Stimulated activated CD4-positive, alpha-beta T cell treated with anti-CD3 and anti-CD28 coated beads, Interleukin-1b, Interleukin-23, amount 100 ng/mL, for 4 hours (primary cell): ENCODE measurements at places on chromosomes 1 and 21.

DNA sequence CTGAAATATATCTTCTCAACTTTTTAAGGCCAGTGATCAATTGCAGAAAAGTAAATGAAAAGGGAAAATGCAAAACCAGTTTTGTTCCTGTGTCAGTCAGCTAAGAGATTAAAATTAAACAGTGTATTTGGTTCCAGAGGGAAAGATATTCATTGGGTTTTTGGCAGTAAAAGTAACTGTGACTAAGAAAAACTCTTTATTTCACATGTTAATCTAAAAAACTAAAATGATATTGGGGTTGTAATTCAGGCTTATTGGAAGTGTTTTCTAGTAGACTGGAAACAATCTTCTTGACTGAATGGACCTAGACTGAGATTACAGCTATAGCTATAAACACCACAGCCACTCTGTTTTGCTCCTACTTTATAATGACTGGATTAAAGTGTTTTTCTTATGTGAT, 413.9 kb downstream of the ADGRL2 start:
- DNase-seq, result no peak

DNA sequence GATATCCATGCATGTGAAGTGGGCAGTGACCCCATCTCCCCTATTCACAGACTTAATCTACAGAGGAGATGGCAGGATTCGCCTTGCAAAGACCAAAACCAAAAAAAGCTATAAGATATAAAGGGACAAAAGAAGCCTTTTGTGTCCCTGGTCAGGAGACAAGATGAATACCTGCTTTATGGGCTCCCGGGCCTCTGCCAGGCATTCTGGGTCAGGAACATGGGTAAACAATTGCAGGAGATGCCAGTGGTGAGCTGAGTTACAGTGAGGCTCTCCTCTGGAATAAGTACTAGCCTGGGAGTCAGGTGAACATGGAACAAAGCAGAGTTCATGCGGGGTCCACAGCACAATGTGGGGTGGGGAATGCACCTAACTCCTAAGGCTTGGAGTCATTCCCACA, 4.7 kb downstream of the SLC9A1 start:
- DNase-seq, result no peak

DNA sequence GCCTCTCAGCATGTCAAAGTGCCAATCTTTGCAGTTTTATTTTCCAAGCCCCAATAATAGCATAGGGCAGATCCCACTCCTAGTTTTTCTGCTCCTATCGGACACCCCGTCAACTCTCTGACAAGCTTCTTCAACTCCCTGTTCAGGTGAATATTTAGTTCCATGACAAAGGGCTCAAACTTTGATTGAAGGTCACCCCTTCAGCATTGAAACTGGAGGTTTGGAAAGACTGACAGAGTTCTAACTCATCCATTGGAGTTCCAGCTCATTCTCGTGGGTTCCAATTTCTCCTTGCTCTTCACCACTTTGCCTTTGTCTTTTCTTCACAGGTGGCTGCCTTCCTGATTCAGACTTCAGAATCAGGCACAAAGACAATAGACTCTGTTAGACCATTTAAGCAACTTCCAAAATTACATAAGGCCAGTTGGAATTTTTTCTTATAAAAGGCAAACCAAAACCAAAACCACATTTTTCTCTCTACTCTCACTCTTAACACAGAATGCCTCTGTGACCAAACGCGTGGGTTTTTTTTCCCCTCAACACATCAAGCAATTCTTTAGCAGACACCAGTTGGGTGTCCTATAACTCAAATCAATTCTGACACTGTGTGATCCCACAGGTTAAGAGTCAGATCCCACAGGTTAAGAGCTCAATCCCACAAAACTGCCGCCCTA, 169.3 kb upstream of the USP25 start:
- DNase-seq, result no peak

GRCh38 chr1:100896481-100896982, 642 bp downstream of the SLC30A7 start:
- DNase-seq, result peak; percentile 40

- DNase-seq, result no peak
Measured at GRCh38 chr1:174786760-174787159, 213.0 kb upstream of the CACYBP start.

- DNase-seq, result no peak
Measured at GRCh38 chr21:43663033-43663432, 3.7 kb downstream of the RRP1B start.

- no peak for DNase-seq
Measured at GRCh38 chr1:101040666-101041065, 15.1 kb upstream of the DPH5 start.
